ENCODE measurements at places on chromosomes 6 and 20.

DNA sequence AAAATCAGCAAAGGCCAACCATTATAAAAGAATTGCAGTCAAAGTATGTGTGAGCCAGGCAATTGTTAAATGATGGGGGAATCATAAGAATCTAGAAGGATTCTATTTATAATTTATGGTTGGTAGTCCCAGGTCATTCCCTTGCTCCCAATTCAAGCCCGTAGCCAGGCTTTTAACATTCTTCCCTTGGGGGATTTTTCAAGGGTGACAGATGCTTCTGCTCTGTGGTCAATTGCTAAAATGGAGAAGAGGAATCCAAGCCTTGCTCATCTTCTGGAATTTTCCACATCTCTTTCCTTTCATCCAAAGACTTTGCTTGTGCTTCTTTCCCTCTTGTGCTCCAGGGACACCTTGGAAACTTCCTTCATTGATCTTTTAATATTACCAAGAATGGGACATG lies 18.0 kb upstream of the BCAS1 start:
- no peak for DNase-seq

- DNase-seq = no peak
Observed at GRCh38 chr20:15734052-15734451, 839.2 kb downstream of the KIF16B start.

GRCh38 chr6:135722679-135723078 lies 128.8 kb upstream of the PDE7B start:
- no peak for DNase-seq

DNA sequence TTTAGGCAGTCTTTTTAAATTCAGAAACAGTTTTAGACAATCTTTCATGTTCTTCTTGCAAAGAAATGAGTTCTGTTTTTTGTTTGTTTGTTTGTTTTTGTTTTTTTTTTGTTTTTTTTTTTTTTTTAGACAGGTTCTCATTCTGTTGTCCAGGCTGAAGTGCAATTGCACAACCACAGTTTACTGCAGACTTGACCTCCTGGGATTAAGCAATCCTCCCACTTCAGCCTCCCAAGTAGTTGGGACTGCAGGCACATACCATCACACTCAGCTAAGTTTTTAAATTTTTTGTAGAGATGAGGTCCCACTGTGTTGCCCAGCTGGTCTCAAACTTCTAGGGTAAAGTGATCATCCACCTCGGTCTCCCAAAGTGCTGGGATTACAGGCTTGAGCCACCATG lies 96.2 kb downstream of the OTOR start:
- no peak for DNase-seq

- no peak for DNase-seq
Observed at GRCh38 chr6:26217714-26218075, 130.5 kb downstream of the HFE start.

DNA sequence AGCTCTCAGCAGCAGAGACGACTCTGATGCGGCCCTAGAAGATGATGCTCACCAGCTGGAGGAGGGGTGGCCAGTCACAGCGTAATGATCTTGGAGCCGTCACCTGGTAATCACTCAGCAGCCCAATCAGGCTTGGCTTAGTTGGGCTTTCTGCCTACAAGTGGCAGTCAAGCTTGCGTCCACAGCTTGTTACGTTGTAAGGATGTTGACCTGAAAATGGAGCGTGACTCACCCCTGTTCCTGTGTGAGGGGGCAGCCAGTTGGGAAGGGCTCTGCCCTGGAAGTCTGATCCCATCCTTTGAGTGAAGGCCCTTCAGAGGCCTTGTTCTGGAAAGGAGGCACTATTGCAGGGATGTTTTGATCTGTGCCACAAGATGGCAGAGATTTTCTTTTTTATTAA lies 49.8 kb downstream of the SPATA2 start:
- no peak for DNase-seq

DNA sequence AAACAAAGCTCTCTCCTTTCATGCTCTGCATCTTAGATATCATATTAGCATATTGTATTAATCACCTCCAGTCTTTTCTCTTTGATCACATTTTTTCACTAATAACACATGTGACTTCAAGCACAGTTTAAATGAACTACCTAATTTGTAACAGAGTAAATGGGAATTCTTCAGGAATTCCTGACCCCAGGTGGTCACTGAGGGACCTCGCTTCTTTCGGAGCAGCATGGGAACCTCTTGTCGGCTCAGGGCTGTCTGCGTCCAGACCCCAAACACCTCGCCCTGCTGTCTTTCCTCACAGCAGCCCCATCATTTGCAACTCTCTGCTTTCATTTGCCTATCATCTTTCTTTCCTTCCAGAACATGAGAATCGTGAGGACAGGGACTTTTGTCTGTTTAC lies 103.5 kb downstream of the DACT2 start:
- DNase-seq = no peak

DNA sequence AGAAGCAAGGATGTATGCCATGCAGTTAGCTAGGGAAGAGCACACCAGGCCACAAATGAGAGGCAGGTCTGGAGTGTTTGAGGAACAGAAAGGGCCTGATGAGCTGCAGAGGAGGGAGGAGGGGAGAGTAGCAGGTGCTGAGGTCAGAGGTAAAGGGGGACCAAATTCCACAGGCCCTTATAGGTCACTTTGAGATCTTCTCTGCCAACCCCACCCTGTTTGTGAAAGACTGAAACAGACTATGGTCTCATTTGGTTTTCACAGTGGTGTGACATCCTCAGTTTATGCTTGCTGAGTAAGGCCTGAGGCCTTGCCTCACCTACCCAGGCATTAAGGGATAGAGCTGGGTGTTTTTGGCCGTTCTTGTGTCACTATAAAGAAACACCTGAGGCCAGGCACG lies 187.7 kb upstream of the MYLIP start:
- DNase-seq = no peak

DNA sequence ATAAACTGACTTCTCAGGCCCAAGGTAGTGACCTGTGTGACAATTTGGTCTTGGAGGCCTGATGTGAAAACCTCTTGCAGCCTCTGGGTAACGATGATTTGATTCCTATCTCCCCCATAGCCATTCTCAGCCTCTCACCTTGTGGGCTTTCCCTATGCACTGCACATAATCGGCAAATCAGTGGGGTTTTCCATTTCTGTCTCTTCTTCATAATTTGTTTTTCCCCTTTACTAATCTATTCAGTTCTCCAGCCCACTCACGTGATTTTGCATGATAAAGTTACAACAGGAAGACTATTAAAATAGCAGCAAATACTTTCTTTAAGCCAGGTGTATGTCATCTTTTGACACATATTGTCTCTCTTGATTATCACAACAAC lies 893.7 kb downstream of the TFAP2A start:
- no peak for DNase-seq

GRCh38 chr6:12354499-12354898 lies 64.3 kb downstream of the EDN1 start:
- DNase-seq = no peak

GRCh38 chr6:121584586-121585369 lies 149.3 kb downstream of the GJA1 start:
- DNase-seq = no peak

- DNase-seq = no peak
Observed at GRCh38 chr6:164148788-164149187, 734.3 kb downstream of the QKI start.

- DNase-seq = no peak
Observed at GRCh38 chr6:168407842-168408241, 33.1 kb upstream of the SMOC2 start.

DNA sequence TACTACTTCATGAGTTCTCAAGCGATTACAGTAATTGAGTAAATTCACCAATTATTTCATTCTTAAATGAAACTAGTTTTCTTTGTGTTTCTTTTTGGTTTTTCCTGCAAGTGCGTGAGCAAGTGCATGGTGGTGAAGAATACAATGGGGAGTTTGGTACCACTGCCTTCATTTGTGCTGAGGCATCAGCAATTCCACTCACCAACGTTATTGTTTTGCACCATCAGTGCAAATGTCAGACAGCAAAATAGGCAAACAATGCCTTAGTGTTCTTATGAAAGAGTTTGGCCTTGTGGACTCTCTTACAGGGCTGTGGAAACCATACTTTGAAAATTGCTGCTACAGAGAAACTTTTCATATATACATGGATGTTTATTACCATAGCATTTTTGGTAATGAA lies 8.2 kb downstream of the CDH26 start:
- DNase-seq = no peak

- no peak for DNase-seq
Observed at GRCh38 chr6:126232671-126233070, 107.2 kb upstream of the CENPW start.

DNA sequence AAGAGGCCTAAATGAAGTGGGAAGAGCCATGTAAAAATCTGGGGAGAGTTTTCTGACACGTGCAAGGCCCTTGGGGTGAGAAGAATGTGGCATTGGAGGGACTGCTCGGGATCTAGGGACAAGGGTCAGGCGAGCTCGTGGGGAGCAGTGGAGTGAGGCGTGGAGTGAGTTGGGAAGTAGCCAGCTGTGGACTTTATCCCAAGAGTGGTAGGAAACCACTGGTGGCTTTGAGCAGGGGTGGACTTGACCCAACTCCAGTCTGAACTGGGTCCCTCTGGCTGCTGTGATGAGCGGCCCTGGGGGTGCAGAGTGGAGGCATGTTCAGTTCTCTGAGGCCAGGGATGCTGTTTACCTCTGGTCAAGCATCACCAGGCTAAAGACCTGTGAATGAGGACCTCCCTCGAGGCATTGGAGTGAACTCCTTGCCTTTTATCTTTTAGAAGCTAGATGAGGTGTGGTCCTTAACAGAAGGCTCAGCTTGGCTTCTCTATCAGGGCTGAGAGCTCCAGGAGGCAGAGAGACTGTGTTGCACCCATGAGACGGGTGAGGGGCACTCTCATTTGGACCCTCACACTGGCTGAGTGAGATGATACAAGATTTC lies 20.6 kb downstream of the SLC22A1 start:
- DNase-seq = no peak

DNA sequence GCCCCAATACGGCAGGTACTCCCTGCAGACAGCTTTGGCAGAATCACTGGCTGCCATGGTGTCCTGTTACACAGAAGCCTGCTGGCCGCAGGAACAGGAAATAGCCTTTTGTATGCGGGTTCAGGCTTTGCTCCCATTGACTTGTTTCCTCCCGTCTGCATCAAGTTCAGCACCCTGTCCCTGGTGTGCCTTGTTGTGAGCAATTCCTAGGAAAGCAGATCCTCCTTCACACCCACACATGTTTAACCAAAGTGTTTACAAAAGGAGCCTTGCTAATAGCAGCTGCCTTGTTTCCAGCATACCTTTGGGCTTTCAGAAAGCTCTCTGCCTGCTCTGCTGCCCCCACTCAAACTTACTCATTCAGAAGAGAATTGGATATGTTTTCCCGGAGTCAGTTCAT lies 127.2 kb upstream of the SUPT3H start:
- no peak for DNase-seq

DNA sequence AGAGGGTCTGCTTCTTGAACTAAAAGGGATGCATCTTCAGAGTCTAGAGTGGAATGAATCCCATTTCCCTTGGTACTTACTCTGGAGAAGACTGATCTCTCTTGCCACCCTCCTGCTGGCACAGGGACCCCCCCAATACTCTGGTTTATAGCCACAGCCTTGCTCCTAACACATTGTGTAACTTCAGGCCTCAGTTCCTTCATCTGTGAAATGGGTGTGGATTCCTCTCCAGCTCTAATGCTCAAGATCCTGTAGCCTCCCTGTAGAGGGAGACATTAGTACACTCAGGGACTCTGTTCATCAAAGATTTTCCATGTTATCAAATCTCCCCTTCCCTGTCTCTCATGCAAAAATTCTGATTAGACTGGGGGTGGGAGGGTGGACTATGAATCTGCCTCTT lies 315.7 kb upstream of the MOCS1 start:
- DNase-seq = no peak
